Tibial artery (tissue), 4 donors: ENCODE measurements at places on chromosomes 3 and 15.

GRCh38 chr3:98734306-98734705 is 28.8 kb upstream of the ST3GAL6 start:
- DNase-seq, result no peak

GRCh38 chr15:25541228-25541627 is 102.4 kb upstream of the UBE3A start:
- DNase-seq, result no peak

GRCh38 chr3:187986514-187986934 is 167.4 kb upstream of the LPP start:
- no peak for DNase-seq

- no peak for DNase-seq
Observed at GRCh38 chr3:125428216-125428830, 53.2 kb upstream of the ZNF148 start.

GRCh38 chr3:117282566-117282965 is 573.0 kb downstream of the TUSC7 start:
- DNase-seq, result no peak

- no peak for DNase-seq
Observed at GRCh38 chr3:172341482-172342059, 106.7 kb downstream of the GHSR start.

GRCh38 chr3:121552379-121552778 is 6.6 kb upstream of the POLQ start:
- DNase-seq, result no peak

DNA sequence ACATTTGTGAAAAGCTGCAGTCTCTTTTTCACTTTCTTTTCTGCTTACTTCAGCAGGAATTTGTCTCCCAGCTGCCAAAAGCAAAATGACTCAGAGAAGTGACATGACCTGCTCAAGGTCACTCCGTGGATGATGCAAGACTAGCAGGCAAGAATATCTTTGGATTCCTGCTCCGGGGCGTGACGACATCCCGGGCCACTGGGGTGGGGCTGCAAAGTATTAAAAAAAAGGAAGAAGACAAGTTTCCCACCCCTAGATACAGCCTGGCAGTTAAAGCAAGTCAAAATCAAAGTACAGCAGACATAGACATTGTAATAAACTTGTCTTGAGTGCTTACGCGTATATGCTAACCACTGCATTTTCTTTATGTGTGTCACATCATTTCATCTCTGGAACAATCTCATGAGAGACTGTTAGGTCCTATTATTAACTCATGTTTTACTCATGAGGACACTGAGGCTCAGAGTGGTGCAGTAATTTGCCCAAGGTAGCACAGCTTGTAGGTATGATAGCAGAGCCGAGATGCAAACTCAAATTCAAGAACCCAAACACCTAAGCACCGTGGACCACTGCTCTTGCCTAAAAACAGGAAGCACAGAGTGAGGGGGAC is 485.2 kb upstream of the PROK2 start:
- peak; percentile 97 for DNase-seq
